Suppressor macrophage treated with lipopolysaccharide for 4 hours (primary cell): ENCODE measurements at places on chromosomes 4 and X.

DNA sequence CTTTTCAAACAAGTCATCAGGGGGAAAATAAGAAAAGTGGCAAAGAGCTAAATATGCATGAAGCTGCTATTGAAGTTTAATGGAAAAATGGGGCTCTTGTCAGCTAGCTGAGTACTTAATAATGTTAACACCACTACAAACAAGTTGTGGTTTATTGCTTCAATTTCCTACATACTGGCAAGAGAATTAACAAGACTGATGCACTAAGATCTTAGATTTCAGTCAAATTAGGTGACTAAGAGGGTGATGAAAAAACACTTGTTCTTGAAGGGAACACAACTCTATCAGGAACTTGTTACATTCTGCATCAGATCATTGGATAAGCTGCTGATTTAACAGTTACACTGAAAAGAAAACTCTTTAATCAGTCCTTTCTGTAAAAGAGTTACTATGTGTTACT is 234.6 kb upstream of the AFF2 start:
- no peak for DNase-seq

GRCh38 chr4:116480546-116480945 is 604.8 kb downstream of the TRAM1L1 start:
- no peak for DNase-seq

GRCh38 chr4:102629673-102630072 is 128.5 kb downstream of the NFKB1 start:
- no peak for DNase-seq

DNA sequence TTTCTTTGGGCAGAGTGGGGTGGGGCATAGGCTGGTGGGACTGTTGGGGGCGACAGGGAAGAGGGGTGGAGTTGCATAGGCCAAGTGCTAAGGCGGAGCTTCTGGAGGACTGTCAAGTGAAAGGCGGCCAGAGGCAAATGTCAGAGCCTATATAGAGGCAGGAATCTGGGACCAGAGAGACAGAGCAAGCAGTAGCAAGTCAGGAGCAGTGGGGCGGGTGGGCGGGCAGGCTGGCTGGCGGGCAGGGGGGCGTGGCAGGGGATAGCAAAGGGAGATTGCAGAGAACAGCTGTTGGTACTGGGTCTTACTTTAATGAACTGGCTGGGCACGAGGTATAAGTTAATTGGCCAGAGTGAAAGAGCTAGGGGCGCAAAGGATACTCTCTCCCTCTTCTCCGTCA is 89.8 kb downstream of the RTL9 start:
- DNase-seq, result no peak

- peak; percentile 70 for DNase-seq
Observed at GRCh38 chr4:2261110-2261852, 628 bp downstream of the MXD4 start.

DNA sequence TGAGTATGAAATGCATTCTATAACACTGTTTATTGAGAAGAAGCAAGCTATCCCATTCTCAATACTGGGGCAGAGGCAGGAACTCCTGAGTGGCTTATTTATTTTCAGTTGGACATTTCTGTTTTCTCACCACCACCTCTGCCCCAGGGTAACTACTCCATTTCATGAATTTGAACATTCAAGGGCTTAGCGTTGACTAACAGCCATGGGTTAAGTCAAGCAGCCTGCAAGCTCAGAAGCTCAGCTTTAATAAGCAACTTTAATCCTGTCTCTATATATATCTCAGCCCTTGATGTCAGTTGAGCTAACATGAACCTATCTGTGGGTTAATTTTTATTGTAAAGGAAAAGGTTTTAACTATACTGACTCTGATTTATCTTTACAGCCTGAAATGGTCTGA is 93.8 kb downstream of the MBNL3 start:
- no peak for DNase-seq

DNA sequence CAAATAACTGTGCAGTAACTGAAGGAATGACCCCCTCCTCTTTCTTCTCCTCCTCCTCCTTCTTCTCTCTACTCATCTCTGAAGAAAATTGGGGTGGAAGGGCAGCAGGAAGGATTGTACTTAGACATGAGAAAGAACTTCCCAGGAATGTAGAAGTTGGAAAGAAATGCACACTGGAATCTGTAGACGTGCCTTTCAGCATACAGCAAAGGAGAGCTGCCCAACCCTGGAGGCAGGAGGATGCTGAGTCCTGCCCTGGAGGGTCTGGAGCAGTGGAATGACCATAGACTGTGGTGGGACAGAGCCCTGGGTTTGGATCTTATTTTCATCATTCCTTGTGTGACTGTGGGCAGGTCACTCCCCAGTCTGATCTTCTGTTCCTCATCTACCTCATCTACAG is 80.1 kb downstream of the PJA1 start:
- DNase-seq, result no peak

- no peak for DNase-seq
Observed at GRCh38 chr4:99636422-99636821, 21.2 kb downstream of the C4orf54 start.

- DNase-seq, result no peak
Observed at GRCh38 chr4:14857475-14857874, 144.8 kb upstream of the CPEB2 start.

GRCh38 chr4:164501074-164501473 is 252.9 kb upstream of the SMIM31 start:
- no peak for DNase-seq

- no peak for DNase-seq
Observed at GRCh38 chr4:7289589-7289988, 97.3 kb downstream of the SORCS2 start.
